ENCODE measurements at places on chromosomes 7 and 10. TPM values are rescaled to one million over a fixed set of nuclear protein-coding genes. Genes with fewer than 3 reads are reported as not detected.

SUN1 gene
- total RNA-seq: 70.2 TPM

TBXAS1 gene
- 8.6 TPM for total RNA-seq

NUDCD3 gene
- 37.9 TPM for total RNA-seq

POLR2J gene
- total RNA-seq: 26.4 TPM

CNPY1 gene
- total RNA-seq: not detected

ASB10 gene
- not detected for total RNA-seq

ACBD5 gene
- 14.1 TPM for total RNA-seq

GIMAP6 gene
- total RNA-seq: 0.32 TPM

TRIL gene
- 0.72 TPM for total RNA-seq

NXPH1 gene
- not detected for total RNA-seq

GJD4 gene
- total RNA-seq: not detected

EDRF1 gene
- 9.4 TPM for total RNA-seq

INTS1 gene
- total RNA-seq: 52.8 TPM

ATAD1 gene
- 26.4 TPM for total RNA-seq

LRWD1 gene
- 13.9 TPM for total RNA-seq

TMEM72 gene
- total RNA-seq: not detected

NME8 gene
- total RNA-seq: not detected

UPK3B gene
- total RNA-seq: not detected

Data from cardiac atrium fibroblast (primary cell).